Stimulated activated CD4-positive, alpha-beta T cell treated with anti-CD3 and anti-CD28 coated beads, Interleukin-12 subunit alpha, Interleukin-12 subunit beta, amount 100 ng/mL, for 48 hours (primary cell): ENCODE measurements at places on chromosomes 13 and 19.

DNA sequence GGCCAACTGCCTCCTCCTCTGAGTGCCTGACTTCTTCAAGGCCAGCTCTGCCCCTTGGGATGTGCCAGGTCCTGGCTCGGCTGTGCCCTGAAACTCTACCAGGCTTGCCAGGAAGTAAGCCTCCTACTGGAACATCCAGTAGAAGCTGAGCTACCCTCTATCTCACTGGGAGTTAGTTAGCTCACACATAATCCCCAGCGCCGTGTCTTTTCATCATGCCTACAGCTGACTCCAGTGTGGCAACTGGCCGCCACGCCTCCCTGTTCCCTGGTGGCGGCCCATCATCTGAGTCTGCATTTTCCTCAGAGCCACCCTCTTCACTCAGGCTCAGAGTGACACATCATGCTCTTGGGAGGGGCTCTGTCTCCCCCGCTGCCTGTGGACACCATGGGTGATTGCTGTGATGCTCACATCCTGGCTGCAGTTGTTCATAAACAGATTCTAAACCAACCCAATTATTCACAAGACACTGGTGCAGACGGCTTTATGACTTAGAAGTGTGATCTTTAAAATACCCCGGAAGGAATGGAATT lies 131.9 kb upstream of the IRS2 start:
- DNase-seq, result no peak

GRCh38 chr13:39641645-39642044 lies 13.8 kb upstream of the COG6 start:
- DNase-seq, result no peak

DNA sequence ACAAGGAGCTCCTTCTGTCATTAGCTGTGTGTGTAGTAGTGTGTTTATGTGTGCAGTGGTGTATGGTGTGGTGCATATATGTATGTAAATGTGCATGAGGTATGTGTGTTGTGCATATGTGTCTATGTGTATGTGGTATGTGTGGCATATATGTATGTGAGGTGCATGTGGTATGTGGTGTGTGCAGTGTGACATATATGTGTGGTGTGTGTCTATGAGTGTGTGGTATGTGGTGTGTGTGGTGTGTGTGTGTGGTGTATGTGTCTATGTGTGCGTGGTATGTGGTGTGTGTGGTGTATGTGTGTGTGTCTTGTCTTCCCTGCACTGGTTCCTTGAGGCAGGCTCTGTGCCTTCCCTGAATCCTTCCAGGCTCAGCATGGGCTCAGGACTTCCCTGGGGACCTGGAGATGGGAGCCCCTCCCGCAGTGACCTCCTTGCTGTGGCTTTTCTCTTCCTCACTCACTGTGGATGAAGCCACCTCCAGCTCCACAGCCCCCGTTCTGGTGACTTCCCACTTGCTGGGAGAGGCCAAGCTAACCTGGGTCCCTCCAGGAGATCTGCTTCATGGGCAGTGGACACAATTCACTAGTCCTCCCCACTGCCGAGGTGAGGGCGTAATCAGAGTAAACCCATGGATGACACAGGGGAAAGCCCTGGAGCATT lies 64.2 kb downstream of the CCDC70 start:
- DNase-seq, result no peak

GRCh38 chr13:51804295-51805172 lies 571 bp upstream of the DHRS12 start:
- DNase-seq, result no peak

DNA sequence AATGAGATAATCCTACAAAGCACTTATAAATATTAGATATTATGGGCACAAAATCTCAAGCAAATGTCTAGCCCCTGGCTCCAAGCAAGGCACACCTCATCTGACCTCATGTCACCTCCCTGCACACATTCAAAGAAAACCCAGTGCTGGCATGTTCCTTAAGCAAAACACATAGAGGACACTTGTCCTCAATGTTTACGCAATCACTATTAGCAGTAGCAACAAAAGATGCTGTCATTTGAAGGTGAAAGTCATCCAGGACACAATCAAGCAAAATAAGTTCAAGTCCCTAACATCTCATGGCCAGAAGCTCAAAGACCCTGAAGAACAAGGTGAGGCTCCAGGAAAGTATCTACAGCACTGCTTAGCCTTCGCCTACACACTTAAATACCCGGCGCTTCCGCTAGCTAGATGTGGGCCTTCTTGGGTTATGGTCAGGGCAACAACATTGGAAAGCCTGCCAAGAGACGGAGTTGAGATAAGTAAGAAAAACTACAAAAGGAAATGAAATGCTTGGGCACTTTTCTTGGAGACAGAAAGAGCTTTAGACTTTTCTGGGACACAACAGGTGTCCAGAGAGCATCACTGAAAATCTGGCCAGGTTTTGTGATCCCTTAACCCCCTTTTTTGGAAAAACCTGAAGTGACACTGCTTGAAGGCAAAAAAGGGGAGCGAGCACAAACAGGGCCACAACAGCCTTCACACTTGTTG lies 85.7 kb downstream of the FOXO1 start:
- DNase-seq, result no peak
